ENCODE measurements at places on chromosomes 6 and 20. TPM values are rescaled to one million over a fixed set of nuclear protein-coding genes. Genes with fewer than 3 reads are reported as not detected.

Gene MCM3
- 21.3 TPM for total RNA-seq

Gene ZNF318
- total RNA-seq = 38.5 TPM

Gene STX11
- total RNA-seq = 0.31 TPM

Gene ZSCAN26
- total RNA-seq = 45.4 TPM

Gene TBX18
- total RNA-seq = 2.2 TPM

Gene ARMC2
- total RNA-seq = 17.2 TPM

Gene PROCR
- 4.4 TPM for total RNA-seq

Gene TDRD6
- 2.5 TPM for total RNA-seq

Gene HMGCLL1
- total RNA-seq = 43.5 TPM

Gene KCNK16
- total RNA-seq = not detected

Gene PAX1
- not detected for total RNA-seq

Gene TRIM15
- not detected for total RNA-seq

Gene ULBP2
- 3.4 TPM for total RNA-seq

Gene C20orf204
- total RNA-seq = 4.4 TPM

Measured in parietal lobe (tissue), 2 donors.